Stimulated activated CD8-positive, alpha-beta memory T cell treated with anti-CD3 and anti-CD28 coated beads, Interleukin-4, amount 100 ng/mL, for 4 hours (primary cell): ENCODE measurements at places on chromosomes 11 and 22.

DNA sequence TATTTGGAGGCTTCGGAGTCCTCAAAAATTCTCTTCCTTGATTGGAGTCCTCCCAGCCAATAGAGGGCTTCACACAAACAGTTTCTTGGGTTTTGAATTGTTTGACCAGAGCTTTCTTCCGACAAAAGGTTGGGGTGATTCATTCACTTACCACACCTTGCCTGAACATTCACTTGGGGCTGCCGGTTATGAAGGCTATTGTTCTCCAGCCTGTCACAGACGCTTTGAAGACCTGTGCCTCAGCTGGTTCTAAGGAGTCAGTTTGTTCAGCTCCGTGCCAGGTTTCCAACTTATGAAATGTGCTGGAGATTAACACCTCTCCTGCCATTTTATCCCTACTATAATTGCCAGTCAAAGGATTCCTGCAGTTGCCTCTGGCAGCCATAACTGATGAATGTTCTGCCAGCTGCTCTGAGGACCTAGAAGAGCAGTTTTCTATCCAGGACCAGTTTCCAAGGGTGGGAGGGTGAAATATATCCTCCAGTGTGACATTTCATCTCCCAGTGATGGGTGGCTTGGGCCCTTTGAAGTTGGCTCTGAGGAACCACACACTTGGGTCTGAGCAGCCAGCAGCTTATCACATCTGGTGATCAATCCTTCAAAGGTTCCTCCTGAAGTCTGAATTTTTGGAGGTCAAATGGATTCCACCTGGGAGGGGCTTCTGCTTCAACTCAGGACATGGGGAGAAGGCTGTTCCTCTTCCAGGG, 31.4 kb downstream of the LIMK2 start:
- DNase-seq: no peak

GRCh38 chr22:19666673-19667593, 47.4 kb upstream of the SEPTIN5 start:
- DNase-seq: no peak

GRCh38 chr22:37672206-37672919, 3.1 kb upstream of the LGALS1 start:
- DNase-seq: no peak

DNA sequence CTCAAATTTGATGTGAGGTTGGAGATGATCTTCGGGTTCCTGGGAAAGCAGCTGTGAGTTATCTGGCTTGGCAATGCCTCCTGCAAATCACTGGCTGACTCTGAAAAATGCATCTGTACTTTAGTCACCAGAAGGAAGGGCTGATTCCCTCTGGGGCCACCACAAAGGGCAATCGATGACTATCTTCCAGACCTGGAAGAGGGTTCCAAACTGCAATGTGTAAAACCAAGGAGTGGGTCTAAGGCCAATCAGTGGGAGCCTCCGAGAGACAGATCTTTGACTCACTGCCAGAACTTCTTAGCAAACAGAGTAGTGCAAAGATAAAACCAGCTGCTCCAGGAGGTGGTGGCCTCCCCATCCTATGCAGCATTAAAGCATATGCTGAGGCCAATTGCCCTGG, 29.1 kb upstream of the PAK1 start:
- DNase-seq: no peak

DNA sequence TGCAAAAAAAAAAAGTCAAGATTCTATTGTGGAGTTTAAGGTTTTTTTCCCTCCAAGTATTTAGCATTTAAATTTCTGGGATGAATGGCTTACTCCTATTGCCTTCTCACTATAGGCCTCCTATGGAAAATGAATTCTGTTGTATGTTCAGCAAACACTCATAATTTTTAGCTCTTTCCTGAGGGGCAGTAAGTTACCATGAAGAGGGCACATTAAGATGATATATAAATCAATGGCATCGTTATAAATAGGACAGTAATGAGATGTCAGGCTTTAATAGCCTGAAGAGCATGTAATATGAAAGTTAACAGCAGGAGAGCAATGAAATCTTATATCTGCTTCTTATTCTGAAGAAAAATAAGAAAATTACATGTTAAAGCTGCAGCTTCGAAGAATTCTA, 32.9 kb downstream of the C11orf87 start:
- no peak for DNase-seq

DNA sequence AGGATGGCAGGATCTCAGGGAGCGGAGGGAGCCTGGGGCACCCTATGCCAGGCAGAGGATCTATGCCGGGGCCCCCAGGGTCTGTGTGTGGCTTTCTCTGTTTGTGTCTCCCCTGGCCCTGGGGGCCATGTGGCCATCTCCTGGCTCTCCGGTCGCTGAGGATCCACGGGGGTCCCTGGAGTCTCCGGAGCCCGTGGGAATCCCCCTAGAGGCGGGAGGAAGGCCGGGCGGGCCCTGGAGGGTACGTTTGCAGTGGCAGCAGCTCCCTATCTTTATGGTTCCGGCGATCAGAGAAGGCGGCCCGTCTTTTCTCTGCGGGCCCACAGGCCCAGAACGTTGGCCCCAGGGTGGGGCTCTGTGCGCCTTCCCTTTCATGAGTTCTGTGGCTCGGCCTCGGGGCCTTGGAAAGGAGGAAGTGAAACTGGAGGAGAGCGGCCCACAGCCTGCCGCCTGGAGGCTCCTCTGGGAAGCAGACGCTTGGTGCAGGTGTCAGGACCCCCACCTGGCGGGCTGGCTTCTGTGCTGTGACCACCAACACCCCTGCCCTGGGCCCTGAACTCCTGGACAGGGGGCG, 82.1 kb downstream of the KCNQ1 start:
- no peak for DNase-seq

DNA sequence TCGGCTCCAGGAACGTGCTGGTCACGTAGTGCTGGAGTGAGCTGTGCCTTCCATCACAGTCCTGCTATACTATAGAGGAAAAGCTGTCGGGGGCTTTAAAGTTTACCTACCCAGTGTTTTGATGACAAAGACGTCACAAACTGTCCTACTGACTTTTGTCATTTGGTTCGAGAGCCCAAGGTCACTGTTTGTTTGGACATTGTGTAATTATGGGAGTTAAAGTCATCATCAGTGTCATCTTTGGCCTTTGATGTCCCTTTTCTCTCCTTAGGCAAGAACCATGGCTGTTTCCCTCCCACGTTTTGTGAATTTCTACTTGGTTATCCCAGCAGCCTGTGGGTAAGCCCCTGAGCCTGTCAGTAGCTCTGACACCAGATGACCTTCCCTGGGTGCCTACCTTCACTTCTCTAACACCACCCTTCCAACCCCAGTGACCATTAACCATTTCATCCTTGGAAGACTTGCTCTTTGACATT, 59.3 kb downstream of the SLC1A2 start:
- DNase-seq: no peak

GRCh38 chr22:23613193-23613972, 18.7 kb downstream of the DRICH1 start:
- no peak for DNase-seq

DNA sequence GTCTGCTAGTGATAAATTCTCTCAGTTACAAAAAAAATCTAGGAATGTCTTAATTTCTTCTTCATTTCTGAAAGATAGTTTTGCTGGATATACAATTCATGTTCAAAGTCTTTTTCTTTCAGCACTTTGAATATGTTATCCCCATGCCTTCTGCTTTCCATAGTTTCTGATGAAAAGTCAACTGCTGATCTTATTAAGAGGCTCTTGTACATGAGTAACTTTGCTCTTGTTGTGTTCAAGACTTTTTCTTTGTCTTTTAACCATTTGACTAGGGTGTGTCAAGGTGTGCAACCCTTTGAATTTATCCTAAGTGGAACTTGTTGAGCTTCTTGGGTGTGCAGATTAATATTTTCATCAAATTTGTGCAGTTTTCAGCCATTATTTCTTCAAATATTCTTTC, 22.1 kb upstream of the ACCSL start:
- DNase-seq: no peak

DNA sequence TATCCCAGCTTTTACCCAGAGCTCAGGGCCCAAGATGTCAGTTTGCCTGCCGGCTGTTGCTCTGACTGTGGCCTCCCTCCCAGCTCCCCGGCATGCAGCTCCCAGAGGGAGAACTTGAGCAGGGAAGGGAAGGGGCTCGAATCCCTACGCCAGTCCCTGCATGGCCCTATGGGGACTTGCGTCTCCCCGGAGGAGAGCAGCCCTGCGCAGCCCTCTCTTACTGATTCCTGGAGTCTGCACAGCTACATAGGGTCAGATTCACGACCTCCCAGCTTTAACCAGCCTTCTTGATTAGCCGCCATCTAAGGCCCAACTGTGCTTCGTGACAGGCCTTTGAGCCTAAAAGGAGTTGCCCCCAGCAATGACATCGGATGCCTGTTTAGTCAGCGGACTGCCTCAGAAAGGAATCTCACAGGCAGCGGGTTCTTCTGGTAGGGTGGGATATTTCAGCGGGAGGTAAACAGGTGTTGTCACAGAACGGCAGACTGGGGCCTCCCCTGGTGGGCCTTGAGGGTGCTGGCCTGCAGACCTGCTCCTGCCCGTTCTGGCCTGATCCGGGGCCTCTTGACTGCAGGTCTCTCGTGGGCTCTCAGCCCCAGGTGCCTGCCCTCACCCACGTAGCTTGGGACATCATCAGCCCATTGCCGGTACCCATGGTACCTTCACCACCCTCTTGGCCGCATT, 43.8 kb upstream of the KCNQ1OT1 start:
- DNase-seq: no peak

DNA sequence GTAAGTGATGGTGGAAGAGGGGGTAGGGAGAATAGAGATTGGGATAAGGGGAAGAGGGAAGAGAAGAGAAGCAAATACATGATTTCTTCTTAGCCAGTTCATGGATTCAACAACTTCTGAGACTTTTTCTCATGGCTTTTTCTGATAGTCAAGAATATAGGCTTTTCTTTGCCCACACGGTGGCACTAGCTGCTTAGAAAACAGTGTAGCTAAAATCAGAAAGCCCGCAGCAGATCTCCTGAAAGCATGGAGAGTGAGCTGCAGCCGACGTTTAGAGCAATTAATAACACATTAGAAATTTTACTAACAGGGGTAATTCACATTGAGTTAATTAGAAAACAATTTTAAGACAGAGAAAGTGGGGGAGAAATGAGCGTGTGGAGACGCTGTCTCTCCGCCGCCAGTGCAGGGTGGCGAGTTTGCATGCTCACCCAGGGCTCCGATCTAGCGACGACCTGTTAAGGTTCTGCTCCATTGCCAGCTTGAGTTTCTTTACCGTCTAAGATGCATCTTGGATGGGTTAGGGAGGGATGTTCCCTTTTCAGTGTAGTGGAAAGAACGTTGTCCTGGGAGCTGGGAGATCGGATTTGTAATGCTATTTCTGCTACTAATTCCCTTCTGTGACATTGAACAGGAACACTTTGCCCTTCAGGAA, 3.3 kb upstream of the RAG1 start:
- DNase-seq: no peak

GRCh38 chr11:21566521-21567117, 626.3 kb upstream of the ANO5 start:
- DNase-seq: no peak

DNA sequence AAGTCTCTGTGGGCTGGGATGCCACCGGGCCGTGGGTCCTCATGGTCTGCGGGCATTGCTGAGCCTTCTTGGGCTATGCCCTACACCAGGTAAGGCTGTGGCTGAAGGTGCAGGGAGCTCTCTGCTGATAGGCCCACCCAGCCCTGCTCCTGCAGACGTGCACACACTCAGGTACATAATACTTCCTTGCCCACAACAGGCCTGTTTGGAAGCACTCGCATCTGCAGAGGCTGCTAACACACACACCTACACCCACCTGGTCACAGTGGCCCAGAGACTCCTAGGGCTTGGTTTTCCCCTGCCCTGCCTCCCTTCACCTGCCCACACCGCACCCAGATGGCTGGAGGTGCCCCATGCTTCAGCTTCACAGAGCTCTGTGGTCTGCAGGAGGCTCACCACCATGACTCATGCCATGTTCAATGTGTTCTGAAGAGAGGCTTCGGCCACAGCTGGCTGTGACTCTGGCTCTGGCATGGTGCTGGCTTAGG, 72.8 kb upstream of the KCNQ1OT1 start:
- DNase-seq: no peak

- DNase-seq: no peak
Measured at GRCh38 chr11:8652140-8652539, 30.3 kb downstream of the TRIM66 start.

DNA sequence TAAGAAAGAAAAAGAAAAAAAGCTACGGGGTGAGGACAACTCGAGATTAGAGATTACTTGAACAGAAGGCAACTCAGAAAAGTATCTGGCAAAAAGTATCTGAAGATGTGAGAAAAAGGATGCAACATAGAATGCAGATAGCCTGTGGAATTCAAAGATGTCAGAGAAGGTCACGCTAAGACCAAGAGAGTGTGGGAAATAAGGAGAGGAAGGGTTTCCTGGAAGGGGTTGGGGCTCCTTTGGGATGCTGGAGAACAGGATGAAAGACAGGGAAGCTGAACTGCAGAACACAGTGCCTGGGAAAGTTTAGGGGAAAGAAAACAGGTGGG, 1.2 kb downstream of the GUCY1A2 start:
- DNase-seq: no peak

DNA sequence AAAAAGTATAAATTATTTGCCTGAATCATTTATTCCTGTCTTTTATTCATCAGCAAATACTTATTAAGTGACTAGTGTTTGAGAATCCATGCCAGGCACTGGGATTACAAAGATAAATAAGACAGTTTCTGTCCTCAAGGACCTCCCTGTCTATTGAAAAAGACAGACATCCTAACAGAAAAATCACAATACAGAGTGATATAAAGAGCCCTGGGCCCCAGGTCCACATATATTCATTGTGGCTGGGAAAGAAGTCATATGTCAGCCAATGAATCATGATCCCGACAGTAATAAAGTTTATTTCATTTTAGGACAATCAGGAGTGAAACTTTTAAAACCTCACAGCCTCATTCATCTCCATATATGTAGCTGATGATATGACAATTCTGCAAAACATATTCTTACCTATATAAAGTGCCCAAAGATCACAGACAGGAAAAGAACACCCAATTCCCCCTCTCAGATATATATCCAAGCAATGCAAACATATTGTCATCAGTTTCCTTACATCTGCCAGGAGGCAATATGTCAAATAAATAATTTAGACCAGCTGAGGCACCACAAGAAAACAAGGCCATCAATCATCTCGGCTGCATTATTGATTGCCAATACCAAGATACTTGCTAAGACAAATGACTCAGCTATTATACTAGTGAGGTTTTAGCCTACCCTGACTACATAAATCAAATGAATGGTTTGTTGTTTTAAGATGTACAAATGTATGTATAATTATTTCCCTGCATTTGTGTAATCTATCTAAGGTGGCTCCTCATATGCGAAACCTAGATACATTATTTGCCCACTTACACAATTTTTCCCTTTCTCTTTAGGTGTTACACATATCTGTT, 590.9 kb upstream of the API5 start:
- no peak for DNase-seq

- no peak for DNase-seq
Measured at GRCh38 chr22:50306753-50307749, at the start of gene PLXNB2. PLXNB2 (minus strand) TSS chr22:50307646; CDS start chr22:50290584, 17,062 bp downstream.

GRCh38 chr22:45418056-45418769, 4.7 kb downstream of the RIBC2 start:
- no peak for DNase-seq

- DNase-seq: no peak
Measured at GRCh38 chr11:69609351-69609750, 31.6 kb upstream of the CCND1 start.
